PC-3 (cell line): ENCODE measurements at places on chromosomes 7 and 10. TPM values are rescaled to one million over a fixed set of nuclear protein-coding genes. Genes with fewer than 3 reads are reported as not detected.

The CARD11 gene
- total RNA-seq = not detected in 2 replicates

The MICALL2 gene
- total RNA-seq = 52.8 and 72.6 TPM in 2 replicates

The PDE1C gene
- 14.1 and 14.4 TPM in 2 replicates for total RNA-seq

The ECD gene
- total RNA-seq = 103 and 108 TPM in 2 replicates

The CFAP43 gene
- 0.17 and 0.44 TPM in 2 replicates for total RNA-seq

The ING3 gene
- total RNA-seq = 12.4 and 12.8 TPM in 2 replicates

The LRMDA gene
- 1.2 and 3.6 TPM in 2 replicates for total RNA-seq

The OR13A1 gene
- 0.04 TPM in 1 of 2 replicates, not detected in the other for total RNA-seq

The EGR2 gene
- total RNA-seq = 2.7 and 2.8 TPM in 2 replicates

The STEAP1B gene
- 0.47 TPM in 1 of 2 replicates, not detected in the other for total RNA-seq

The ANKRD22 gene
- total RNA-seq = 5.0 and 6.2 TPM in 2 replicates

The RTKN2 gene
- total RNA-seq = 24.8 and 26.6 TPM in 2 replicates

The MORN4 gene
- 6.5 and 12.9 TPM in 2 replicates for total RNA-seq

The CYP2E1 gene
- total RNA-seq = 3.3 and 4.2 TPM in 2 replicates

The LIPF gene
- total RNA-seq = not detected in 2 replicates

The GRID2IP gene
- total RNA-seq = not detected in 2 replicates

The PROSER2 gene
- total RNA-seq = 52.5 and 66.0 TPM in 2 replicates

The SLIT1 gene
- not detected in 2 replicates for total RNA-seq

The SUN1 gene
- total RNA-seq = 92.5 and 100 TPM in 2 replicates

The TRIL gene
- 0.12 and 0.29 TPM in 2 replicates for total RNA-seq

The CYP2C19 gene
- total RNA-seq = not detected in 2 replicates

The CLDN4 gene
- total RNA-seq = 656 and 724 TPM in 2 replicates

The STAG3 gene
- total RNA-seq = 0.07 and 1.2 TPM in 2 replicates

The AQP1 gene
- total RNA-seq = 0.81 and 1.2 TPM in 2 replicates

The SSC4D gene
- 0.86 and 1.3 TPM in 2 replicates for total RNA-seq

The OR6B1 gene
- not detected in 2 replicates for total RNA-seq

The C7orf33 gene
- total RNA-seq = not detected in 2 replicates

The COL13A1 gene
- 201 and 299 TPM in 2 replicates for total RNA-seq

The ADAM22 gene
- total RNA-seq = 4.4 and 5.9 TPM in 2 replicates
